Stimulated activated CD8-positive, alpha-beta memory T cell treated with anti-CD3 and anti-CD28 coated beads, Interleukin-7, amount 100 ng/mL, for 1 hour (primary cell): ENCODE measurements at places on chromosomes 2 and 18.

GRCh38 chr2:200411831-200412230, 98.0 kb downstream of the KCTD18 start:
- no peak for DNase-seq

GRCh38 chr2:230742781-230743180, 30.1 kb downstream of the CAB39 start:
- no peak for DNase-seq

DNA sequence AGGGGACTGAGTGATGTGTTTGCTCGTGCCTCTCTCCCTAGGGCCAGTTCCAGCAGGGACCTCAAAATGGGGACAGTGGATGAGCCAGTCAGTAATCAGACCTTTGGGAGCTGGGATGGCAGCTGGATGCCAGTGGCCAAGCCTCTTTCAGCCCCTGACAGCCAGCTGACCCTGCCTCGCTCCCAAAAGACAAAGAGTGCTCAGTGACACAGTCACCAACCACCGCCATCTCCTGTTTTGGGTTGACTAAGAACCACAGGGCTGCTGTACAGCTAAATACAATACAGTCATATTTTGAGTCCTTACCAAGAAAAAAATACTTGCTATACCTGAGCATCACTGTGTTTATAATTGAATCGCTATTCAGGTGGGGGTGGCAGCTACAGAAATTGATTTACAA, 75.7 kb downstream of the POU3F3 start:
- no peak for DNase-seq

- no peak for DNase-seq
Observed at GRCh38 chr2:38440655-38441054, 63.6 kb upstream of the ATL2 start.

DNA sequence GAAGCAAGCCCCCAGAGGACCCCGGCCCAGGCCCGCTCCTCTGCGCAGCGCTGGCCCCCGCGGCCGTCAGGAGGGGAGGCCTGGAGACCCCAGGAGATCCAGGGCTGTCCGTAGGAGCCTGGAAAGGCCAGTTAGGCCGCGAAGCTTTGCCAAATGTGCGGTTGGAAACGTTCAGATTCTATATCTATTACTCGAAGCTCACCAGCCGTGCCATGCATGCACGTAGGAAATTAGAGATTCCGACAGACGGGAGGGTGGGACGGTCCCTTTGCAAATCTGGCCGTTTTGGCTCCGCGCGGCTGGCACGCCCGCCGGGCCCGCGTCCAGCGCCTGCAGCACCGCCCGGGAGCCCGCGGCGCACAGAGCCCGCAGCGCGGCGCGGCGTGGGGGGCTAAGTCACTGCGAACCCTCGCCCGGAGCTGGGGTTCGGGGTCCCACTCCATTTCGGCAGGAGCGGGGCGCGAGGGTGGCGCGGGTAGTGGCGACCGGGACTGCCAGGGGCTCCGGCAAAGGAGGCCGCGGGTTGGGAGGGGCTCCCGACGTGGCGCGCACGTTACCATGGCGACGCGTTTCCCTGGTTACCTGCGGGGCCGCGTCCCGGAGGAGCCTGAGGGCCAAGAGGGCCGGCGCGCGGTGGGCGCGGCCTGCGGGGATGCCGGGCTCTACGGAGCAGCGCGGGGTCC, 488.6 kb upstream of the SMIM21 start:
- DNase-seq = no peak

- DNase-seq = no peak
Observed at GRCh38 chr2:189249901-189250300, 70.3 kb upstream of the COL5A2 start.

- DNase-seq = no peak
Observed at GRCh38 chr2:39062320-39062719, 58.5 kb downstream of the SOS1 start.

DNA sequence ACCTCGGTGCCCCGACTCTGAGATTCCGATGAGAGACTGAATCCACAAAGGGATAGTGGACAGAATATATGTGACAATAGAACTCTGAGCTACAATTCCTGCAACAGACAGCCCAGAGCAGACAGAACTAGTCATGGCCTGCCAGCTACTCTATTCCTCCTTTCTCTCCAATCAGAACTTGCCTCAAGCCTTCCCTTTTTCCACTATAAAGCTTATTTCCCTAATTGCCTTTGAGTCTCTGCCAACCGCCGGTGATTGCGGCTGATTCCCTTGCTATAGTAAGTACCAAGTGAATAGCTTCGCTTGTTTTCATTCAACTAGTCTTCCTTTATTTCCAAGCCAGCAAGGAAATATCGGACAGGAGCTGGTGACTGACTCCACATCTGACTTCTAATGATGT, 96.8 kb downstream of the DSC3 start:
- no peak for DNase-seq

- DNase-seq = no peak
Observed at GRCh38 chr2:161839926-161840325, 215.7 kb downstream of the SLC4A10 start.

DNA sequence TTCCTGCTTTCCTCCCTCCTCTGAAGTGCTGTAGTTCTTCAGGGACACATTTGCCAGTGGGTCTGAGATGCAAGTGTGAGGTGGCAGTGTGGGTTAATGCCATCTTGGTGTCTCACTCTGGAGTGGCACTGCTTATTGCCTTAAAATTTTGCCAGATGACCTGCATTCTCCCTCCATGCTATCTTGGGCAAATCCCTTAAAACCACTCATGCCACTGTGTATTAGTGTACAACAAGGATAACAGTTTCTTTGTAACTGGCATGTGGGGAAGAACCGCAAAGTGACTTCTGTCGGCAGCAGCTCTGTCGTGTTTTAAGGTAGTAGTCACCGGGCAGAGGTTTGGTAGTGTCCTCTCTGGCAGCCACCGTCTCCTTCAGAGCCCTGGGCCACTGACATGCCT, 124.2 kb downstream of the NEDD4L start:
- DNase-seq = no peak

GRCh38 chr18:35672897-35673296, 91.4 kb downstream of the GALNT1 start:
- no peak for DNase-seq

DNA sequence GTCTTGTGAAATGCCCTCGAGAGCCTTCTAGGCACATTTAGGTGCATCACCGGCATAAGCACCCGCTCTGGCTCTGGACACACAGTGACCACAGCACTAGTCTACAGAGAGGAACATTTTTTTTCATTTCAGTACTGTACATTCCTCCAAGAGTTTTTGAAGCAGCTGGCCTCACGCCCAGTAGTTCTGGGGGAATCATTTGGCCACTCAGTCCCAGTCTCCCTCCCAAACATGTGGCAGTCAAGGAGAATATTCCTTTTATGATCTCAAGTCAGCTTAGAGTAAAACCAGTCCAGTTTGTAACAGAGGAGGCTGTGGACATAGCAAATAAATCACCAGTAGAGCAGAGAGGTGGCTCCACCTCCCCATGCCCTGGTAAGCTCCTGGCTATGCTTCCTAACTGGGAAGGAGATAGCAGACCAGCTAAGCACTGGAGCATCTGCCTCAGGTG, 48.1 kb downstream of the KCNE4 start:
- no peak for DNase-seq

DNA sequence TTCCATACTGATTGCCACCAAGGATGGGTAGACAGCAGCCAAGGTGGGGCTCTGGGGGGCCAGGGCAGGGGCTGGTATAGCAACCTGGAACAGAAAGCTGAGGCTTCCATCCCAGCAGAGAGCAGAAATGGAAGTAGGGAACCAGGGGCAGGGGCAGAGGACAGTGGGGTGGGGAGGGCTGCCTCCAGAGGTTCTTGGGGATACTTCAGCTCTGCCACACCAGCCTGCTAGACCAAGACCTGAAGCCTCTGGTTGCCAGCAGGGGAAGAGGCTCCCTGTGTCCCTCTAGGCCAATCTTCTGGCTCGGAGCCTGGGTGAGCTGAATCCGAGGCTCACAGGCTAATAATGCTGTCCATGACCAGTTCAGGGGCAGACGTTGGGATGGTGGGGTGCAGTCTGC, 329.0 kb downstream of the DYSF start:
- DNase-seq = no peak

DNA sequence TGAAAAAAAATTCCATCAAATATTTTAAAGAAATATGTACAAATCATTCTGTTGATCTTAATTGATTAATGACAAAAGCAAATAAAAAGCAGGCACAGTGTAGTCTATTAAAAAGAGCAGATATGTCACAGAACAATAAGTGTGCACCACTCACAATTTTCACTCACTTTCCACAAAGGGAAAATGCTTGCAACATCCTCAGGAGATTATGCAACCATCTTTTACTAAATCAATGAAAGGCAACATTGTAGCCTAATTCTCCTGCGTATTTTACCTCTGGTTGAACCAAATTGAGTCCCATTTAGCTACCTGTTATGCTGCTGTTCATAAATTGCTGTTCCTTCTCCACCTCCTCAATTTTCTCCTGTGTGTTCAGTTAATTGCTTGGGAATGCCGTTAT, 1346.8 kb upstream of the PIK3C3 start:
- DNase-seq = no peak
